Fibroblast of skin of left quadriceps (primary cell): ENCODE measurements at places on chromosomes 1 and 21.
A peak's percentile ranks its signal among the peaks of the same experiment; 100 is the strongest.

DNA sequence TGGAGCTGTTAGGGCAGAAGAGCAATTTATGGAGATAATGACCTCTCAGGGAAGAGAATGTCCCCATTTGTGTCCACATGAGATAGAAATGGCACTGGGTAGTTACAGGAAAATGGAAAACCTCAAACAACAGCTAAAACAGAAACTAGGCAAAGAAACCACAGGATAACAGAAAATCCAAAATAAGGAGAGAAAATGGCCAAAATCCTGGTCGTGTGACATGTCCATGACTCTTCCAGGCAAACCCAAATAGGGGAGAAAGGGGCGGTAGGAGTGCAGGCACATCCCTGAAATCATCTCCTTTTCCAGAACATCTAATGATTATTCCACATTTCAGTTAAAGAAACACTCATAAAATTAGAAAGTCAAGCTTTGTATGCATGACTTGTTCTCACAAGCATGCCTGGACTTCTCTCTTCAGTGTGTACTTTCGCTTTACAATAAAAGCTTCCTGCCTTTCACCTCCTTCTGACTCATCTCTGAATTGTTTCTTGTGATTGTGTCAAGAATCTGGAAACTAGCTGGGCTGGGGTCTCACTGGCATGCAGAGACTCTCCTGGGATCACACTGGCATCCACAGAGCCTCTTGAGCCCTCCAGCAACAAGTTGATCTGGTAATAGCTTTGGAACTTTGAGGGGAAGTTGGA is 171.4 kb upstream of the ZP4 start:
- DNase-seq, result peak; percentile 39

- no peak for DNase-seq
Observed at GRCh38 chr1:164578479-164579200, 19.7 kb downstream of the PBX1 start.

- no peak for DNase-seq
Observed at GRCh38 chr1:81004011-81004410, 796.7 kb upstream of the ADGRL2 start.

DNA sequence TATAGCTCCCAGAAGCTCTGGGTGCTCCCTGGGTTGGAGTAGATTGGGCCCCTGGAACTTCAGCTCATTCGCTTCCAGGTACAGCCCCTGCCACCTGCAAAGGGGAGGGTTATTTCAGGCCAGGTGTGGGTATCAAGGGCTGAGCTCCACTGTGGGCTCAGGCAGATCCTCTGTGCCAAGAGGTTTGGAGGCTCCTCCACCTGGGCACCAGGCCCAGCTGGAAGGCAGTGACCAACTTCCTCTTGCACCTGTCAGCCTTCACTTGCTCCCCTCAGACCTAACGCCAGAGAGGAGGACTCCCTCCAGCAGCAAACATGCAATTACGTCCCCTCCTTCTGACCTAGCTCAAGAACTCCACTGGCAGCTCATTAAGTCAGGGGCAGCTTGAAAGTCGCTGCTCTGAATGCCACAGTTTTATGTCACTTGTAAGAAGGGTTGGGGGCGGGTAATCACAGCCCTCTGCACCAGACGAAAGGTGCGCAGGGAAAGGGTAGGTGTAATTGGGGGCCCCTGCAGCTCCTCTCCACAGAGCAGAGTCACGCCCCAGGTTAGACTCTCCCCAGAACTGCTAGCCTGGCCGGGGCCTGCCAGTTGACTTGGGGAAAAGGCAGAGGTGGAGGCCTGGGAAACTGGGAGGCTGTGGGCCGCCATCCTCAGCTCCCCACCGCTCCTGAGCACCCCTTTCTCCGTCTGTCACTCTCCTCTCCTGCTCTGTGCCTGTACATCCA is 125.0 kb upstream of the TMPRSS2 start:
- no peak for DNase-seq

- DNase-seq, result peak; percentile 32
Observed at GRCh38 chr1:1122078-1122811, 6.4 kb upstream of the C1orf159 start.

- DNase-seq, result no peak
Observed at GRCh38 chr1:64001038-64001437, 202.4 kb upstream of the UBE2U start.

- DNase-seq, result no peak
Observed at GRCh38 chr1:231611111-231611510, 15.5 kb upstream of the DISC1 start.

GRCh38 chr1:92411511-92411910 is 75.2 kb downstream of the GFI1 start:
- DNase-seq, result peak; percentile 60

DNA sequence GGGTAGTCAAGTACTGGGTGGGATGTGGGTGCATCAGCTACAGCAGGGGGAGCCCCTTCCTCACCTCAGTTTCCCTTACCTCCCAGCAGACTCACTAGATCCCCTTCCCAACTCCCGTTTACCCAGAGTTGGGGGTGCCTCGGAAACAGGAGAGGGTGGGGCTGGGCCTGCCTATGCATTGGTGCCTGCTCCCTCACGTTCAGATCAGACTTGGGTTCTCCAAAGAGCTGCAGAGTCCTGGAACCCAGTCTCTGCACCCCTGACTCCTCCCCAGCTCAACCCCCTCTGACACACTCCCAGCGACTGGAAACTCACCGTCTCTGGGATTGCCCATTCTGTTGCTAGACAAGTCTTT is 6.0 kb downstream of the FOXO6 start:
- no peak for DNase-seq

- no peak for DNase-seq
Observed at GRCh38 chr1:203425663-203425975, 50.0 kb upstream of the PRELP start.

- DNase-seq, result no peak
Observed at GRCh38 chr1:219419065-219419464, 193.8 kb downstream of the ZC3H11B start.

- DNase-seq, result no peak
Observed at GRCh38 chr21:24223624-24224023, 1383.7 kb downstream of the MRPL39 start.

- DNase-seq, result no peak
Observed at GRCh38 chr1:109866071-109866470, 44.6 kb upstream of the CSF1 start.

DNA sequence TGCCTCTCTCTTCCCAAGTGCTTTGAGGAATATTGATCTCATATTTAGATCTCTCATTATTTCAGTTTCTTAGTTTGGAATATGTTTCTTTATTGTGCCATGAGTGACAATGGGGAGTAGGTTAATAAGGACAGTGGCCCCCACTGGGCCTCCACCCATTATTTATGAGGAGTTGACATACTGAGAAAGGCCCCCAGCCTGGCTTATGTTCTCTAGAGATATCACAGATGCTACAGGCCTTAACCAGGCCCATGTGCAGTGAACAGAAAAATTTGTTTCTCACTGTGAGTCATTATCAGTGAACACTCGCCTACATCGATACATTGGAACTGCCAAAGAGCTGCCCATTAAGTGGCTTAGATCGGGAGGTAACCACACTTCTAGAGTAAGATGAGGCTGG is 35.7 kb upstream of the SYT6 start:
- no peak for DNase-seq

GRCh38 chr21:42651515-42652401 is 1.7 kb upstream of the PDE9A start:
- DNase-seq, result no peak

DNA sequence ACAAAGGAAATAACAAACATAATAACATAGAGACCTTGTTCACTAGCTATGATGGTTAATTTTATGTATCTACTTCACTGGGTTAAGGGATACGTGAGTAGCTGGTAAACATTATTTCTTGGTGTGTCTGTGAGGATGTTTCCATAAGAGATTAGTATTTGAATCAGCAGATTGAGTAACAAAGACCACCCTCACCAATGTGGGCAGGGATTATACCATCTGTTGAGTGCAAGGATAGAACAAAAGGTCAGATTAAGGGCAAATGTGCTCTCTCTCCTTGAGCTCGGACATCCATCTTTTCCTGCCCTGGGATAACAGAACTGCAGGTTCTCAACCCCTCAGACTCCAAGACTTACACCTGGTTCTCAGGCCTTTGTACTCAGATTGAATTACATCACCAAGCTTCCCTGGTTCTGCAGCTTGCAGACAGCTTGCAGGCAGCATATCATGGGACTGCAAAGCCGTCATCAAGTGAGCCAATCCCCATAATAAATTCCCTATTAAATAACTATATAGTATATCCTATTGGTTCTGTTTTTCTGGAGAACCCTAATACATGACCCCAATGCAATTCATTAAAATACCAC is 9.2 kb downstream of the SPATA6 start:
- no peak for DNase-seq

DNA sequence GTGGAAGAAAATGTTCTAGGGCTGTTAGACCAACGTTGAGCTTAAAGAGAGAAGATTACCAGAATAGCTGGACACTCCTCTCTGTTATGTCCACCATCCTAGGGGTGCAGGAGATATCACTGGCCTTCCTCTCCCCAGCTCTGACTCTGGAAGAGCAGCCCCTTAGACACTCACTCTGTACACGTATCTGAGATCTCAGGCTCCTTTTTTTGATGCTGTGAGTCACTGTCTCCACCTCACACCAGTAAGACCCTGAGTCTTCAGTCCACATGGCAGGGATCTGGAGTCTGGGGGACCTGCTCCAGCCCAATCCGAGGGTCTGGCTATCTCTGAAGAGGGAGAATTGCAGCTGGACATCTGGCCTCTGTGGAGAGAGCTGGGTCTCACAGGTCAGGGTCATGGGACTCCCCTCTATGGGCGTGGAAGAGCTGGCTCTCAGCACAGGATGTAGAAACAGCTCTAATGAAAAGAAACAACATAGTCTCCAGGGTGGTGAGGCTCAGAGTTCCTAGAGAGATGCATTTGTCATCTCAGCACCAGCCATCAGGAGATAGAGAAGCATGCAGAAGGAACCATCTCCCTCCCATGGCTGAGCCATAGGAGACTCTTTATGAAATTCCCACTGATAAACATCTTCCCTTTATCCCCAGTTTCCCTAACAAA is 3.5 kb downstream of the FCRL3 start:
- DNase-seq, result no peak

- no peak for DNase-seq
Observed at GRCh38 chr1:241553886-241554592, 21.9 kb downstream of the KMO start.

DNA sequence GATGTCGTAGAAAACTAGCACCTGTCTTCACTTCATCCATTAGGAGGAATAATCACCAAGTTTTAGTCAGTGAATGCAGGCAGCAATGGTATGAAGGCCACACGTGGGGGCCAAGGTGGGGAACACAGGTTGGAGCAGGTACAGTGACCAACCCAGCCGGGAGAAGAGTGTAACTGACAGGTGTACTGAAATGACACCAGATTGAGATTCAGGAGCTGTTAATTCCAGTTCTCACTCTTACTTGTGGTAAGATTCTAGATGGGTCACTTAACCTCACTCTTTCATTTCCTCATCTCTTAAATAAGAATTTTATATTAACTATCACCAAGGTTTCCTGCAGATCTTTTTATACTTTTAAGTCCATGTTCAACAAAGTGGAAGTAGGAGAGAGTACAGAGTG is 206.2 kb upstream of the PTBP2 start:
- no peak for DNase-seq

GRCh38 chr1:231121533-231121932 is 40.3 kb upstream of the TRIM67 start:
- DNase-seq, result no peak

DNA sequence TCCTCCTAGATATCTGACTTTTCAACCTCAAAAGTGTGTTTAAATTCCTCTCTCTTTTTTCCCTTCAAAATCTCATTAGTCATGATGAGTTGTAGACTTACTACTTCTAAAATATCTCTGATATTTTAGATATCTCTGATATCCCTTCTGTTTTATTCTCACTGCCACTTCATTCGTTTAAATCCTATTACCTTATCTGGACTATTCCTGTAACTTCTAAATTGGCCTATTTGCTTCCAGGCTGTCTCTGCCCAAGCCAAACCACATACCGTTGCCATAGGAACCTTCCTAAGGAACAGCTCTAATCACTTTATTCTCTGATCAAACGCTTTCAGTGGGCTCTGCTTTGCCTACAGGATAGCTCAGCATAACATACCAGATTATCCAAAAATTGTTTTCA is 333.1 kb upstream of the CHRM3 start:
- DNase-seq, result no peak

DNA sequence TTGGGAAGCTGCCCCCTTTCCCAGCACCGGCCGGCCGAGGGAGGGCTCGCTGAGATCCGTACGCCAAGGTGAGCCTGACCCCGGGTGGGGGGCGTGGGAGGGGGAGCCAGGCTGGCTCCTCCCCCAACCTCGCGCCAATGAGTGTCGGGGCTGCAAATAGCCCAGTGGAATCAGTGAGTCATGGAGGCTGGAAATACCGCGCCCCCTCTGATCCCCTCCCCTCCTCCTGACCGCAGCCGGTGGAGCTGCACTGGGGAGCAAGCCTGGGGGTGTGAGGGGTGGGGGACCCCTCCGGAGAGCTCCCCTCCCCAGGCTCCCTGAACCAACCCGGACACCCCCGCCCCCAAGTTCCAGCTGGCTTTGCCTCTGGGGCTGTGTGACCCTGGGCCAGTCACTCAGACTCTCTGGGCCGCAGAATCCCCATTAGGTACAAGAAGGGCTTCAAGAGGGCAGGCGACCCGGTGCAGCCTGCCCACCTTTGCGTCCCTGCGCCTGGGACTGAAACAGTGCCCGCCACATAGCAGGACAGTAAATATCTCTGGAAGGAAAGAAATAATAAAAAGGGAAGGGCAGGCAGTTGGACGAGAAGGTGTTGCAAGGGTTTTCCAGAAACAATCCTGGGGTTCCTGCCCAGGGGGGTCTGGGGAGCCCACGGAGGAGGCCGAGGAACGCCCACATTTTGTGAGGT is 4.5 kb downstream of the HSPB7 start:
- DNase-seq, result peak; percentile 54

DNA sequence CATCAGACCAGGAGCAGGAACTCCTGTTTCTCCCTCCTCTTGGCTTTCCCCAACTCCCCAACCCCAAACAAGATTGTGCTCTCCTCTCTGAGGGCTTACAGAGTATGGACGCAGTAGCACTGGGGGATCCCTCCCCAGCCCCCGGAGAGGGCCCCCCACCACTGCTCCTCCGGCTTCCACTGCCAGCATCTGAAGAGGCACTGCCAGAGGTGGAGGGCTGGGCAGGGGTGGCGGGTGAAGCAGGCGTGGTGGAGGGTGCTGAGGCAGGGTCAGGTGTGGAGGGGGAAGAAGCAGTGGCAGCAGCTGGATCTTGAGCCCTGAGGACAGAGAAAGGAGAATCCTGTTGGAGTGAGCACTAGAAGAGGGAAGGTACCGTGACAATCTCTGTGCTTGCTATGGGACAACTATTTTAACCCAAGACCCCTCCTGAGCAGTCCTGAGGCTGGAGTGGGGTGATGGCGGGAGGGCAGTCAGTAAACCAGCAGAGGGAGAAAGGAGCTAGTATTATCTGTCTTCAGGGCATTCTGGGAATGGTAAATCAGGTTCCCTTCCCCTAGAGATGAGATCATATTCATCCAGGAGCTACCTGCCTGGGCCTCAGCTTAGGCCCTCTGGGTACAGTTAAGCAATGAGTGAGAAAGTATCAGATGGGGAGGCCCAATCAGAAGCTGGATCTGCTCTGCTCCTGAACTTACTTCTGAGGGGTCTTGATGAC is 2.4 kb downstream of the UBQLN4 start:
- DNase-seq, result no peak

- no peak for DNase-seq
Observed at GRCh38 chr1:27785781-27786455, 12.9 kb downstream of the STX12 start.
